ENCODE measurements at places on chromosomes 7 and 10.

- DNase-seq = no peak
These were observed 80.8 kb downstream of the PTPRE start for GRCh38 chr10:127987467-127988380.

- DNase-seq = no peak
These were observed 142.1 kb downstream of the SND1 start for GRCh38 chr7:127794136-127794535.

DNA sequence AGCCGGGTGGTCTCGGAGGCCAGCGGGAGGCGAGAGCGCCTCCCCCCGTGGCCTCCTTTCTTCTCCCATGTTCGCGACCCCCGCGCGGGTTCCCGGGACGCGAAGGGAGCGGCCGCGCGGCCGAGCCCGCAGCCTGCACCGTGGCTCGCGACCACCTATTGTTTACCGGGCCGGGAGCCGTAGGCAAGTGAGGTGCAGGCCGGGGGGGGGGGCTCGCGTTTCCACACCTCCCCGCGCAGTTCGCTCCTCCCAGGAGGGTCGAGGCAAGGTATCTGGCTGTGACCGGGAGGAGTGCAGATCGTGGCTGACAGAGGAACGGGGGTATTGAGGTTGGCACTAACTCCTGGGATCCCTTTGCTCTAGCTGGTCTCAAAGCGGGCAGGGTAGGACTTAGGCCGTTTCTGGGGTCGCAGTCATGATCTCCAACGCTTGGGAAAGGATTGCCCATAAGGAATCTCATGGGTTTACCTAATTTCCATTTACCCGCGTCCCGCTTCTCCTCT, 734 bp downstream of the PTPN12 start:
- DNase-seq = no peak

GRCh38 chr10:28307267-28307666, 4.4 kb upstream of the MPP7 start:
- DNase-seq = no peak

- no peak for DNase-seq
These were observed 100.5 kb downstream of the ZEB1 start for GRCh38 chr10:31419394-31420063.

- DNase-seq = no peak
These were observed 29.7 kb downstream of the UNC5B start for GRCh38 chr10:71241830-71242621.

DNA sequence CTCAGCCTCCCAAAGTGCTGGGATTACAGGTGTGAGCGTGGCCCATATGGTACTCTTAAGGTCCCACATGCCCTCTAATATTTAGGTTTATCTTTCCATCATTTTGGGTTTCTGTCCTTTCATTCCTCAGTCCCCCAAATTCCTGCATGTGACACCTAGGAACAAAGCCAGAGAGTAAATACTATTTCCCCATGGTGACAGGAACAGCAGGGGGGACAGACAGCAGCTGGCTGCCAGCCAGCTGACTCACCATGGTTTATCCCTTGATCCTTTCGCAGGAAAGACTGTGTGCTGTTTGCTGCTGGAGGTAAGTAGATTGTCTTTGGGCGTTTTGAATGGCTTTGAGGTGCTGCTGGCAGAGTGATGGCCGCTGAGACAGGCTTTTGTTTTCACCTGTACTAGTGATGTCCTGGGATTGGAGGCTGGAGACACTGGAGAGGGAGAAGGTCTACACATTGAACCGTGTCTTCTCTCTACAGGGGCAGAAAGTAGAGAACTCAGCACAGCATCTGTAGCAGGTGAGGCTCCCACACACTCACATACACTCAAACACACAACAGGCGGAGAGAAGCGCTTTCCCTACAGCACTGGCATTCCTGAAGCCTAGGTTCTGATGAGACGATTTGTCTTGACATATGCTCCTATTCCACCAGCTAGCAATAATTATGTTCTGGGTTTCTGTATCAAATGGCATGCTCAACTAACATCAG, 83.7 kb upstream of the EFCAB10 start:
- no peak for DNase-seq

- no peak for DNase-seq
These were observed 91.5 kb downstream of the FOXL3 start for GRCh38 chr7:381211-382042.

DNA sequence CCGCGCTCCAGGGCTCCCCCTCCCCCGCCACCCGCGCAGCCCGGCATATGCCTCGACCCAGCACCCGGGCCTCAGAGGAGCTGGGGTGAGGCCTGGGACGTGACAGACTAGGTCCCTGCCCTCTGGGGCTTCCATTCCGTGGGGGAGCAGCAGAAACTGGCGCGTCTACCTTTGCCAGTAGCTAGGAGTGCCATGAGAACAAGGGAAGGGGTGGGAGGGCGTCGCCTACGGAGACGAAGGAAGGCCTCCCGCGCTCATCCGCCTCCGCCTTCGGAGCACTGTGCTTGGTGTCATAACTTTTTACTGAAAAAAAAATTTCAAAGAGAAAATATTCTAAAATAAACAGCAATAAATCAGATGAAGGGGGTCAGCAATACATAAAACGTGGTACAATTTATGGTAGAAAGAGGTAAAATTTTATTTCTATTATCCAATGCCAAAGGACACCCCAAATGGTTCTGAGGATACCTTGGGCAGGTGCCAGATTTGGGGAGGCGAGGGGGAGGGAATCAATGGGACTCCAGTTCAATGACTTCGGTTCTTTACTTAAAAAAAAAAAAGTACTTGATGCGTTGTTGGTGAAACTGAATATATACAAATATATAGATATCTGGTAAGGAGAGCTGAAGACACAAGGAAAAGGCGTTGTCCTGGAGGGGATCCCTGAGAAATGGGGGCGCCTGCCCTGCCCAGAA, 35.1 kb upstream of the GRID1 start:
- DNase-seq = no peak

GRCh38 chr10:122468926-122469781, 7.8 kb downstream of the HTRA1 start:
- peak; percentile 52 for DNase-seq

GRCh38 chr7:151376218-151376902, 33.5 kb downstream of the WDR86 start:
- DNase-seq = no peak

DNA sequence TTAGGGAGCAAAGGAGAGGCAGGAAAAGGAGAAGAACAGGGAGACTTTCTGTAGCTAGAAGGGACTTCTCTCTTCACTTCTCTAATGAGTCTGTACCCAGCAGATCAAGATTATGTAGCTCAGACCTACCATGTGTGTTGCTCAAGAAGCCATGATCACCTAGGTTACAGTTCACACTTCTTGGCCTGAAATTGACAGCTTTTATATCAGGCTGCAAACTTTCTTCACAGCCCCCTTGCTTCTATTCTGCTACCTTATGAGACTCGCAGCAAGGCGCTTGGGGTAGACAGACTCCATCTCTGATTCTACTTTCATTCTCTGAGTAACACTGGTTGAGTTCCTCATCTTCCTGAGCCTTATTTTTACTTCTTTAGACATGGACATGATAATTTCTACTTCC, 19.6 kb upstream of the GIMAP2 start:
- DNase-seq = no peak

- no peak for DNase-seq
These were observed 253.4 kb downstream of the KIAA1217 start for GRCh38 chr10:24462291-24462813.

DNA sequence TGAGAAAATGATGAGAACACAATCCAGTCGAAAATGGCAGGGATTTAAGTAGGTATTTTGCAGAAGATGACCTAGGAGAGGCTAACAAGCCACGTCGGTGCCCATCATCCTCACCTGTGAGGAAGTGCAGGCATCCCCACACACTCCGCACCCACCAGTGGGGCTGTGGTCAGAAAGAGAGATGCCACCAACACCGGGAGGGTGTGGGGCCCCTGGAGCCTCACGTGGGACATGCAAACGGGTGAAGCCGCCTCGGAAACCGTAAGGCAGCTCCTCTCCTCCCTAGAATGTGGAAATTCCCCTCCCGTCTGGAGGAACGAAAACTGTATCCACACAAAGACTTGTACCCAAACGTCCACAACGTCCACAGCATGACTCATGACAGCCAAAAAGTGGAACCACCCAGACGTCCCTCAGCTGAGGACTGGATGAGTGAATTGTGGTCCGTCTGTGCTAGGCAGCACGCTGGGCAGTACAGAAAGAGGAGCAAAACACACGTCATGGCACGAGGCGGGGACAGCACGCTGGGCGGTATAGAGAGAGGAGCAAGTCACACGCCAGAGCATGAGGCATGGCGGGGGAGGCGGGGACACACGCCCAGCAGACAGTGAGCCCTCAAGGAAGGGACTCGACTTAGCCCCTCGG, 246.0 kb downstream of the ELFN1 start:
- DNase-seq = no peak

DNA sequence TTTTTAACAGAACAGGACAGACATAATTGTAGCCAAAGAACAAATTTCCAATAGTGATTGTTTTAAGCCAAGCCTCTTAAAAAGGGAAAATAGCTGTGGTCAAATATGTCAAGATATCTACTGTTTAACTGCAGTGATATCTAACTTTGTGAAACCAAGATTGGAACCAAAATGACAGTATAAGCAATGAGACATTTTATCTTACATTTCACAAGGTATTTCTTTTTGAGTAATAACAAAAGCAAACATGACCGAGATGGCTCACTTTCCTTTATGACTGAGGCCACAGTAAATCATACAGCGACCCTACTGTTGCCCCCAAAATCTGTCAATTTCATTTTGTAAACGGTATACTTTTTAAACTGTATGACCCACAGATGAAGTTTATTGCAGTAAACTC, 215.8 kb downstream of the MLLT10 start:
- no peak for DNase-seq
